Left cardiac atrium (tissue), 4 donors: ENCODE measurements at places on chromosomes 5 and 9.

- no peak for DNase-seq
Observed at GRCh38 chr5:3650868-3651267, 55.2 kb downstream of the IRX1 start.

DNA sequence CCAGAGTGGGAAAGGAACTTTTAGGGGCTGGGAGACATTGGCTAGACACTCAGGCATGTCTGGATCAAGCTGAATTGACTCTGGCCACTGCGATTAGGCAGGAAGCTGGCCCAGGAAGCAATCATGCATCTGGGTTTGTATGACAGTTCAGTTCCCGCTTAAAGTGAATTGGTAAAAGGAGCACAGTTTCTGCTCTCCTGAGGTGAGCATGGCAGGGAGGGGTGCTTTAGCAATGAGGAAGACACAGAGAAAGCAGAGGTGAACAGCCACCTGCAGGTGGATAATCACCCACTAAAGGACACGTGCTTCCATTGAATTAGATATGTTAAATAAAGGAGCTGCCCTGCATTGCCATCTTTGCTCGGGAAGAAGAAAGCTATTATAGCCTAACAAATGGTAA lies 248.1 kb upstream of the MAP3K1 start:
- DNase-seq, result no peak

DNA sequence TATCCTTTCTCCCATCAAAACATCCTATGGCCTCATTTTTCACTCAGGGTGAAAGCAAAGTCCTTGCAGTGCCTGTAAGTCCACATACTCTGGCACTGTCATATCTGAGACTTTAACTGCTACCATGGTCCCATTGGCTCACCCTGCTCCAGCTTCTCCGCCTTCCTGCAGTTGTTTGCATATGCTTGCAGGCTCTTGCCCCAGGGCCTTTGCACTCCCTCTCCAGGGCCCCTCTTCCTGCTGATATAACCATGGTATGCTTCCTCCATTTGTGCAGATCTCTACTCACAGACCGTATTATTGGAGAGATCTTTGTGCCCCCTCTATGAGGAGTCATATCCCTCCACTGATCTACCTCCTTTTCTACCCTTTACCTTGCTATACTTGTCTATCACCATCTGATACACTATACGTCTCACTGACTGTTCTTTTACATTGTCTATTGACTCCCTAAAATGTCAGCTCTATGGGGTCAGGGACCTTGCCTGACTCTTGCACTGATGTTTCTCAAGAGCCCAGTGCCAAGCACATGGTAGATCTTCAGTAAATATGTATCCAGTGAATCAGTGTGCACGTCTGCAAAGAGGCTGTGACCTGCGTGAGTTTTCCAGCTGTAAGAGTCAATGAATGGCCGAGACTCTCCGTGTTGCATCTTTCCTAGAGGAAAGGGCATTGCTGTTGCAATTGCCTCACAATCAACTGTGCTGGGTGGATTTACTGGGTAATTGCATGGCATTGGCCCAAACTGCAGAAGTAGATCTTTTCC lies 81.7 kb upstream of the CPEB4 start:
- no peak for DNase-seq

DNA sequence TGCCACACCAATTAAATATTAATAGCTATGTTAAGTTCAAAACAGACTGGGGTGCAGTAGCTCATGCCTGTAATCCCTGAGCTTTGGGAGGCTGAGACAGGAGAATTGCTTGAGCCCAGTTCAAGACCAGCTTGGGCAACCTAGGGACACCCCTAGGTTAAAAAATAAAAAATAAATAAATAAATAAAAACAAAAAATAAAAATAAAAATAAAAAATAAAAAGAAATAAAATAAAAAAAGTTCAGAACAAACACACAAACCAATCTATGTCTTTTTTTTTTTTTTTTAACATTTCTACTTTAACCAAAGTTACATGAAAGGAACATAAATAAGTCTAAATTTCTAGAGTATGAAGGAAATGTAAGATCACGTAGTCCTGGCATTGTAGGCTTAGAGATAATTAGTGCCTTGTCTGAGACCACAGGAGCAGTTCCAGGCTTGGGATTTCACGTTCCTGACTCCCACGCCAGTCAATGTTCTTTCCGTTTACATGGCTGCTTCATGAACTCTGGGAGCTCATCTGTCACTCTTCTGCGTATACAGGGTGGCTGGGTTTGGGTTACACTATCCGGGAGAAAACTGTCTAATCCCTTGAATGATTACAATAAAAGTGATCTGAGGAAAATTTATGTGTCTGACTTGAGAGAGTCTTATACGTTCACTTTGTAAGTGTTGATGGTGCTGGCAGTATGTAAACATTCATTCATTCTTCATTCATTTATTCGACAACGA lies 85.2 kb downstream of the KIAA1958 start:
- DNase-seq, result no peak

DNA sequence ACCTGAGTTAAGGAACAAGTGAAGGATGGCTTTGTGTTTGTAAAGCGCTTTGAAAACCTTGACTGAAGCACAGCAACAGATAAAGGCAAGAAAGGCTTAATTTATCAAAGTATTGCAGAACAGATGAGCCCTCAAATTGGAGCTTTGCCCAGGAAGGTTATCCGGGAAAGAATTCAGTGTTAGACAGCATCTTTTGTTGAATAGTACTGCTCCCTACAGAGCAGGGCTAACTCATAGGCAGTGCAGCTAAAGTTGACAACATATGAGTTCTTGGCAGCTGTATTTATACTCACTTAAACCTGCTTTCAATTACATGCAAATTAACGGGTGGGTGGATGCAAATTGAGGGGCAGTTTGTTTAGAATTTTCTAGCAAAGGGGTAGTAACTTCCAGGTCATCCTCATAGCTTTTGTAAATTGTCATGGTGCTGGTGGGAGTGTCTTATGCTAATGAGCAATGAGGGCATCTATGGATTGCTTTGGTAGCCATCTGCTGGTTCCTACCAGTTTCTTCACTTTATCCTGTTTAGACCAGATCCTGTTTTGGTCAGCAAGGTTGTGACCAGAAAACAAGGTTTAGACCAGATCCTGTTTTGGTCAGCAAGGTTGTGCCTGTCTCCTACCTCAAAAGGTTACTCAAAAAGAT lies 105.8 kb downstream of the GDA start:
- DNase-seq, result no peak
